ENCODE measurements at places on chromosomes 1 and 21.

DNA sequence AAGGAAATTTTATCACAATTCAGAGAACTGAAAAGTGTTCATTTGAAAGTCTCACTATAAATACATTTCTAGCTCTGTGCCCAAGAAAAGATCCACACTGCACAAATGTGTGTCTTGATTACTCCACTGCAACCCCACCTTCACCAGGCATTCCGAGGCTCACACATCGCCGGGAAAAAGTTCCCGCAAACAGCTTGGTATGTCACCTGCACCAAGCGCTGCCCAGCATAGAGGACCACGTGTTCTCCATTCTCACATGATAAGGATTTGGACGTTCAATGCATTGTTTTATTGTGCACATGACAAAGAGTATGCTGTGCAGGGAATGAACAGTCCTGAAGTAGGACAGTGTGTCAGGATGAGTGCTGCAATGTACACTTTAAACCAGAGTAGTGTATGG, 70.1 kb downstream of the ERG start:
- no peak for DNase-seq

GRCh38 chr1:59100708-59101374, 196.1 kb upstream of the FGGY start:
- DNase-seq = no peak

GRCh38 chr21:42003051-42003461, 7.1 kb downstream of the ZBTB21 start:
- DNase-seq = no peak

DNA sequence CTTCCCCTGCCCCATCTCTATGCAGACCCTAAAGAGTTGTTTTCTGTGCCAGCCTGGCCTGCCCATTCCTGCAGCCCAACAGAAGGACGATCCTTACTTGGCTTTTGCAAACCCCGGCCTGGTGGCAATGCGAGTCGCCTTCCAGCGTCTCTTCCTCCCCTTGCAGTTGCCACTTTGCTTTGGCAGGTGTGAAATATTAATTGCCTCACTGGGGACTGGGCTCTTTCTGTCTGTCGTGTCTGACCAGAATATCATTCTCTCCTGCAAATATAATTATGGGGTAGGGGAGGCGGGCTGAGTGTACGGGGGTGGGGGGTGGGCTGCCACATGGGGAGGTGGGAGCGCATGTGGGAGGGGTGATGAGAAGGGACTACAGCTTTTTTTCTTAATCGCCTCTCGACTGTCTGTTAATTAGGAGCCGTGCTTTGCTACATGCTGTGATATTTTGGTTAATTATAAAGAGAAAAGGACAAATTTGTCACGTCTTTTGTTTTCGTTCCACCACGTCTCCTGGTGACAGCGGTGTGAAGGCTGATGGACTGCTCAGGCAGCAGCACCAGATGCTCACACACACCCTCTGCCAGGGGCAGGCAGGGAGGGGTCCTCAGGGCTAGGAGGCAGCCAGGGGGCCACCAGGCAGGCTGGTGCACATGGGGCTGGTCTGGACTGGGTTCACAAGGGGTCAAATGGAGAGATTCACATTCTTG, 80.1 kb upstream of the CD34 start:
- no peak for DNase-seq

- DNase-seq = no peak
Observed at GRCh38 chr1:210483821-210484220, 155.1 kb downstream of the HHAT start.

DNA sequence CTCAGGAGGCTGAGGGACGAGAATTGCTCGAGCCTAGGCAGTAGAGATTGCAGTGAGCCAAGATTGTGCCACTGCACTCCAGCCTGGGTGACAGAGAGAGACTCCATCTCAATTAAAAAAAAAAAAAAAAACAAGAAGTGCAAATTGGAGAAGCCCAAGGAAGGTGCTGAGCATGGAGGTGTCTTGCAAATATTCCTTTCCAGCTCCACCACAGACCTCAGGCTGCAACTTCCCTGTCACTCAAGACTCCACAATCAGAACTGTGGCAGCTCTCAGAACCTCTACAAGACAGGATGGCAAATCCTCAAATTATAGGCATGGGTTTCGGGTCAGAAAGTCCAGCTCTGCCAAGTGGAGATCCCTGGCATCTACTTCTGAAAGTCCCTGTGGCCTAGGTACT, 104.4 kb upstream of the TIAM1 start:
- DNase-seq = no peak

GRCh38 chr1:208222376-208223126, 21.6 kb downstream of the PLXNA2 start:
- DNase-seq = no peak

GRCh38 chr1:169161496-169162194, 55.2 kb downstream of the ATP1B1 start:
- no peak for DNase-seq

GRCh38 chr1:200740571-200741208, 2.0 kb downstream of the CAMSAP2 start:
- no peak for DNase-seq

GRCh38 chr21:15986277-15986676, 256.5 kb downstream of the USP25 start:
- DNase-seq = no peak

DNA sequence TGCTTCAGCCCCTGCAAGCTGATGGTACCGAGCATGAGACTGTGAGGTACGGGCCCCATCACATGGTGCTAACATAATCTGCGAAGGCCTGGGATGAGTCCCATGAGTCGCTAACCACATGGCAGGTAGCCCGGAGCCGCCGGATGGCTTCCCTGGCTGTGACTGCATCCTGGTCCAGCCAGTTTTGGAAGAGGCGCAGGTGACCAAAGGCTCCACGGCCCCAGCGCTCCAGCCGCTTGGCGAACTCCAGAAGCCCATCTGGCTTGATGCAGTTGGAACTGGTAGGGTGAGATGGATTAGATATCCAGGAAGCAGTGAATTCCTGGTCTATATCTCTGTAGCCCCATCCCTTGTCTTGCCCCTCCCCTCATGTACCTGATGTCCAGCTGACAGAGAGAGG, 24.6 kb downstream of the LRRC41 start:
- no peak for DNase-seq

DNA sequence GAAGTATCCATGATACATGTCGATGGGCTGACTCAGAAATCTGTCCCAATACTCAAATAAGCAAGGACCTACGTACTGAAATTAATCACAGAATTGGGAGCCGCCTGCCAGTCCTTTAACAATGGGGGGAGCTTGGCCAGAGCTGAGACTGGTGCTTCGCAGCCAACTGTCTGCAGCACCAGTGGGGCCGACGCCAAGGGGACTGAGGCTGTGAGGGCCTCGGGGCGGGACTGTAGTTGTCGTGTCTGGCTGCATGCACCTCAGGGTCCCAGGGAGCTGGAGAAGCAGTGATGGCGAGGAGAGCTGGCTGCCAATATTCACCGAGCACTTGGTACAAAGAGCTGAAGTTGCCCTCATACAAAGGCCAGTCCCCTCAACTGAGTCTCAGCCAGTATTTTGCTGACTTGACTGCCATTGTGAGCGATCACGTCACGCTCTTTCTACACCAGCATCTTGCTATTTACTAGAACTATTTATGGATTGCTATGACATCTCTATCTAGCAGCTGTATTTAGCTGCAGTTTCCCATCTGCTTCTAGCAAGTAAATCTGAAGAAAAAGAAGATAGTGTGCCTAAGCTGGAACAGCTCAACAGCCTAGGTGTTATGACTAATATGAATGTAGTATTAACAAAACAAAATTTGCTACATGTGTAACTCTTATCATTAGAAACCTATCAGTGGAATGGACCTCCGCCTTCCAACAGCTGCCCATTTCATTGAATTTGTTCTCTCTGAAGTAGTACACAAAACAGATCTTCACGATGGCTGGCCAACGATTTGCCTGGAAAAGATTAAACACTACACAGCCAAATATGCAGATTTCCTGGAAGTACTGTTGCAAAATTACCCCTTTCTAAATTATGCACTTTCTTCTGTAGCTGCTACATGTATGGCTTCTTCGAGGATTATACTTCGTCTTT, 29.1 kb downstream of the EVI5 start:
- DNase-seq = no peak

- DNase-seq = no peak
Observed at GRCh38 chr1:11857164-11857851, 1.4 kb downstream of the NPPB start.

DNA sequence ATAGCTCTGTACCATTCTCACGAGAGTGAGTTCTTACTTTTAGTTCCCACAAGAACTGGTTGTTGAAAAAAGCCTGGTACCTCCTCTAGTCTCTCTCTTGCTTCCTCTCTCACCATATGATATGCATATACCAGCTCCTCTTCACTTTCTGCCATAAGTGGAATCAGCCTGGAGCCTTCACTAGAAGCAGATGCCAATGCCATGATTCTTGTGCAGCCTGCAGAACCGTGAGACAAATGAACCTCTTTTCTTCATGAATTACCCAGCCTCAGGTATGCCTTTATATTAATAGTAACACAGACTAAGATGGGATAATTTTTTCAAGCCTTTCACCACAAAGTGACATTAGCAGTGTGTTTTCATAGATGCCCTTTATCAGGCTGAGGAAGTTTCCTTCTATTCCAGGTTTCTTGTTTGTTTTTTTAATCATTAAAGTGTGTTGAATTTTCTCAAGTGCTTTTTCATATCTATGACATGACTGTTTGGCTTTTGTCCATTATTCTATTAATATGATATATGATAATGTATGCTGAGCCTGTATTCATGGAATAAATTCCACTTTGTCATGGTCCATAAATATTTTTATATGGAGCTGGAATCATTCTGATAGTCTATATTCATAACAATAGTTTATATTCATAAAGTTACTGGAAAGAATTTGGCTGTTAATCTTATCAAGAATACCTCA, 40.7 kb upstream of the C1orf185 start:
- no peak for DNase-seq

GRCh38 chr1:41431490-41432350, 52.8 kb downstream of the EDN2 start:
- DNase-seq = no peak

DNA sequence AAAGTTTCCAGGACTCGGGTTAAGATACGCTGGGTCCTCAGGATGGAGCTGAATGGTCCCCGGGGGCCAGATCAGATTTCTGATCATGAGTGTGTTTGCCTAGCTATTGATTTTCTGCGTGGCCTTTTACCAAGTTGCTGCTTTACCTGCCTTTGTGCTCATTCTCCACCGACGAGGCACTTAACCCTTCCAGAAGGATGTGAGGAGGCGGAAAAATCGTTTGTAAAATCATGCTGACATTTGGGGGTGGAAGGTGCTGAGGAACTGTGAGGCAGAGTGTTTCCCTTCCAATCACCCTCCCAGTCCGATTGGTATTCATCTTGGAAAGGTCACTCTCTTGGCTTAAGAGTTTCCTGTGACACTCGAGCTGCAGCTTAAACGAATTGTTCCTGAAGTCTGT, 337.1 kb upstream of the KAZN start:
- DNase-seq = no peak

DNA sequence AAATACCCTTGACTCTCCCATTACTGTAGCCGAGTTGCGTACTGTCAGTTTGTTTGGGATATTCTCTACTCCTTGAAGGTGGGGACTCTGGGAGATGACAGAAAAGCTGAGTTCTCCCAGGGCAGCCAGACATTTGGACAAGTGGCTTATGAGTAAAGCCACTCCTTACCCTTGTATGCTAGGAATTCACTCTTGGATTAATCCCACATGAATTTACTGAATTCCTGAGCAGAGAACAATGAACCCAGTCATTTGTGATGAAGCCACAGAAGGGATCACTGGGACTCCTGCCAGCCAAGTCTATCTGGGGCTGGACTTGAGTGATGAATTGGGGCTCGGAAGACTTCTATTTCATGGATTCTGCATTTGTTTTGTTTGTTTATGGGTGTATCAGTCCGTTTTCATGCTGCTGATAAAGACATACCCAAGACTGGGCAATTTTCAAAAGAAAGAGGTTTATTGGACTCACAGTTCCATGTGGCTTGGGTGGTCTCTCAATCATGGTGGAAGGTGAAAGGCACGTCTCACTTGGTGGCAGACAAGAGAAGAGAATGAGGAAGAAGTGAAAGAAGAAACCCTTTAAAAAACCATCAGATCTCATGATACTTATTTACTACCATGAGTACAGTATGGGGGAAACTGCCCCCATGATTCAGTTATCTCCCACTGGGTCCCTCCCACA, 25.1 kb downstream of the C1orf116 start:
- DNase-seq = no peak

DNA sequence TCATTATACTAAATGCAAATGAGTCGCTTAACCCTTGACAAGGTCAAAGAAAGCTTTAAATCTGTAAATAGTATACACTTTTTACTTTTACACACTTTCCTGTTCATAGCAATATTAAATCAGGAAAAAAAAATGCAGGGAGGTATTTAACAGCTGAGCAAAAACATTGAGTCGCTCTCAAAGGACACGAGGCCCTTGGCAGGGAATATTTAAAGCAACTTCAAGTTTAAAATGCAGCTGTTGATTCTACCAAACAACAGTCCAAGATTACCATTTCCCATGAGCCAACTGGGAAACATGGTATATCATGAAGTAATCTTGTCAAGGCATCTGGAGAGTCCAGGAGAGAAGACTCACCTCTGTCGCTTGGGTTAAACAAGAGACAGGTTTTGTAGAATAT, 62.7 kb downstream of the CAPN2 start:
- no peak for DNase-seq

DNA sequence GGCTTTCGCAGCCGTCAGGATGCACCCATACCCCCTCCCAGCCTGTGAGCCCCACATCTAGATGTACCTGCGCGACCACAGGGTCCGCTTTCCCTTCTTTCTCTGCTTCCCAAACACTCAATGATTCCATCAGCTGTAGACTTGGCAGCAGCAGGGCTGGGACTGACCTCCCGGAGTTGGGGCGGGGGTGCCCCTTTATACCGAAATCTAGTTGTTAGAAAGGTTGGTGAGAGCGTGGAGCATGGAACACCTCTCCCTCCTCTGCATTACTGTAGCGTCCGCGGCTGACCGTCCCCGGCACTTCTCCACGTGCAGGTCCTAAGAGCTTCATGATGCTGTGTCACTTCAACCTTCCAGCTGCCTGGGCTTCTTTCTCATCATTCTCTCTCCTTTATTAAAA, 21.1 kb upstream of the ACTRT2 start:
- DNase-seq = no peak

DNA sequence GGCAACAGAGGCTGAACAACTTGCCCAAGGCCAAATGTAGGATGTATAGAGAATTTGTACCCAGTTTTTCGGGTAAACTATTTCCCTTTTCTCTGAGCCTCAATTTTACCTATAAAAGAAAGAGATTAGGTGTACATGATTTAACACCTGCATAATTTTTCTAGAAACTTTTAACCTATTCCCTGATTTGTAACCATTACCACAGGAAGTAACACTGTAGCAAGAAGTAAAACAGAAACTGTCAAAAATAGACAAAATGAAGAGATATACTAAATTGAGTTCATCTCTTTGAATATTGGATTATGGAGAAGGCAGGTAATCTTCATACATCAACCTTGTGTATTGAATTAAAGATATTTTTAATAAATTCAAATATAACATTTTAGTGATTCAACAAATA, 136.2 kb downstream of the ZC3H11B start:
- no peak for DNase-seq

DNA sequence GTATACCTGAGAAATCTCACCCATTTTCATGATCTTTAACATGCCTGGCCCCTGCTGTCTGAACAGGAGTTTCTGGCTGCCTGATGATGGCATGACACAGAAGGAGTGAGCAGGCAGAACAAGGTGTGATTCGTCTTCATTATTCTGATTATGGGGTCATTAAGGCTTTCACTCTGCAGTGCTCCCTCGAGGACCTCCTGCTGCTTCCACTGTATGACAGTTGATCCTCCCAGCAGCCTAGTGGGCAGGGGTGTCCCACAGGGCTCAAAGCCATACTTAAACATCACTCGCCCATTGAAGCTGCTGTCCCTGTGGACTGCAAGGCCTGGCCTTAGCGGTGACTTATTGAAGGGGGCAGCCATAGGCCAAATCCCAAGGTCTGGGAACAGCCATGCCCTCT, 12.7 kb upstream of the PARS2 start:
- no peak for DNase-seq

- DNase-seq = no peak
Observed at GRCh38 chr1:46517010-46517600, 27.5 kb downstream of the DMBX1 start.

Data from activated CD8-positive, alpha-beta memory T cell treated with anti-CD3 and anti-CD28 coated beads for 1 hour (primary cell).